Sigmoid colon (tissue), 7 donors: ENCODE measurements at places on chromosomes 4 and X.

DNA sequence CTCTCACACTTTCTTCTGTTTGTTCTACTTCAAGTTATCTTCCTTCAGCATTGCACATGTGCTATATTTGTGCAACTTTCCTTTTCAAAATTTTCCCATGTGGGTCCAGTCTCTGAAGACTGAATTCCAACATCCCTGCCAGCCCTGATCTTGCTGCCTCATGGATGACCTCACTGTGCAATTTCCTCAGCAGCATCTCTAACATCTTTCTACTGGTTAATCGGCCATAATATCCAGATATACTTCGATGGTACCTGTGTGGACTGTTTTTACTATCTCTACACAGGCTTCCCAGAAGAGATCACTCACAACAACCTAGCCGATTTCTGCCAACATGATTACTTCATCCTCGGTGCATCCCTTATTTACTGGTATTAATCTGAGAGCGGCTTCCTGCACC is 41.5 kb downstream of the GPM6A start:
- H3K4me3 ChIP-seq, result no peak overlapping the region
- H3K4me1 ChIP-seq, result no peaks in the 10 kb centered on the region
- DNase-seq, result no peak
- H3K36me3 ChIP-seq, result no peaks in the 10 kb centered on the region

GRCh38 chr4:153523164-153523796 is 57.1 kb downstream of the TMEM131L start:
- H3K27ac ChIP-seq, result peak overlapping the region; percentile 7
- H3K4me1 ChIP-seq, result peaks cover 26% of the 10 kb centered on the region
- DNase-seq, result no peak
- H3K36me3 ChIP-seq, result no peaks in the 10 kb centered on the region
- no peaks in the 10 kb centered on the region for H3K27me3 ChIP-seq
- no peak overlapping the region for H3K4me3 ChIP-seq

DNA sequence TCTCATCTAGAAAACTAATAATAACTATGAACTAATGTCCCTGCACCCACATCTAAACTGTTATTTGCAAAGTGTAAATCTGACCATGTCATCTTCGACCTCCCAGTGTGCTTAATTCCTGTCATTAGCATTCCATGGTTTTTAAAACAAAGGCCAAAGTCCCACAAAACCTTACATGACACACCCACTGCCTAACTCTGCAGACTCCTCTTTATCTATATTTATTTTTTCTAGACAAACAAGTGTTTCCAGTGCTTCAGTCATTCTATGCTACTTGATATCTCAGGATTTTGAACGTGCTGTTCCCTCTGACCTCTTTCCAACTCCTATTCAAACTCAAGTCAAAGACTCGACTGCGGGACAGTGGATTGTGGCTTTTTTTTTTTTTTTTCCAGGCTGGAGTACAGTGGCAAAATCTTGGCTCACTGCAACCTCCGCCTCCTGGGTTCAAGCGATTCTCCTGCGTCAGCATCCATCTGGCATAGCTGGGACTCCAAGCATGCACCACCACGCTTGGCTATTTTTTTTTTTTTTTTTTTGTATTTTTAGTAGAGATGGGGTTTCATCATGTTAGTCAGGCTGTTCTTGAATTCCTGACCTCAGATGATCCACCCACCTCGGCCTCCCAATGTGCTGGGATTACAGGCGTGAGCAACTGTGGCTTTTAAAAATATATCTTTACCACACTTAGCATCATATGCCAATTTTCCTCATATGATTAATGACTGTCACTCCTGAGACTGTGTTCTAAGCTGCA is 1511.0 kb downstream of the ARAP2 start:
- no peaks in the 10 kb centered on the region for H3K4me1 ChIP-seq
- no peak overlapping the region for H3K4me3 ChIP-seq
- no peak for DNase-seq

DNA sequence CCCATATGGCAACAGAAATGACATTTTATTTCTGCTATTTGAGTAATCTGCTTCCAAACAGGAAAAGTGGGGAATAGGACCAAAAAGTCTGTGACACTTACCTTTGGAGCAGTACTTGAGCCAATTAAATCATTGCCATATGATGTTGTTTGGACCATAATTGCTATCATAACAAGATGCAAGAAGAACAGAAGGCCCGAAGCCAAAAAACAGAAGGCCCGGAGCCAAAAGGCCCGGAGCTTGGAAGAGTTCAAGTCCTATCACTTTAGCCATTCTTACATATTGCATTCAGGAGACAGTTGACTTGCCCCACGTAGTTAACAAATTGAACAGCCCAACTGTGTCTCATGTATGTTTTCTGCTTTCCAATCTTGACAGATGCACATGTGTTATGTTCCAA is 285.6 kb downstream of the ARHGAP24 start:
- H3K27me3 ChIP-seq, result no peaks in the 10 kb centered on the region
- no peaks in the 10 kb centered on the region for H3K36me3 ChIP-seq
- no peak overlapping the region for H3K4me3 ChIP-seq
- H3K27ac ChIP-seq, result no peak overlapping the region
- DNase-seq, result no peak
- H3K4me1 ChIP-seq, result peaks cover 5% of the 10 kb centered on the region

DNA sequence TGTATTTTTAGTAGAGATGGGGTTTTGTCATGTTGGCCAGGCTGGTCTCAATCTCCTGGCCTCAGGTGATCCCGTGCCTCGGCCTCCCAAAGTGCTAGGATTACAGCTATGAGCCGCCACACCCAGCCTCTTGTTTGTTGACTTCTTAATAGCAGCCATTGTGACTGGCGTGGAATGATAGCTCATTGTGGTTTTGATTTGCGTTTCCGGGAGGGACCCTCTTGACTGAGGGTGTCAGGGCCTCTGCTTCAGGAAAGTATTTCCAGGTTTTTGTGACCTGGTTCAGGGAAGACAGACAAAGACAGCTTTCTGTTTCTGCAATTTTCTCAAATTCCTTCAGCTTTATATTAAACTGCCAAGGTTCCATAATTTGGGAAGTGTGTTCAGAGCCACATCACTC is 15.1 kb downstream of the CSF2RA start:
- no peak overlapping the region for H3K27ac ChIP-seq
- H3K27me3 ChIP-seq, result no peaks in the 10 kb centered on the region
- no peaks in the 10 kb centered on the region for H3K36me3 ChIP-seq
- H3K4me1 ChIP-seq, result no peaks in the 10 kb centered on the region
- no peak for DNase-seq

DNA sequence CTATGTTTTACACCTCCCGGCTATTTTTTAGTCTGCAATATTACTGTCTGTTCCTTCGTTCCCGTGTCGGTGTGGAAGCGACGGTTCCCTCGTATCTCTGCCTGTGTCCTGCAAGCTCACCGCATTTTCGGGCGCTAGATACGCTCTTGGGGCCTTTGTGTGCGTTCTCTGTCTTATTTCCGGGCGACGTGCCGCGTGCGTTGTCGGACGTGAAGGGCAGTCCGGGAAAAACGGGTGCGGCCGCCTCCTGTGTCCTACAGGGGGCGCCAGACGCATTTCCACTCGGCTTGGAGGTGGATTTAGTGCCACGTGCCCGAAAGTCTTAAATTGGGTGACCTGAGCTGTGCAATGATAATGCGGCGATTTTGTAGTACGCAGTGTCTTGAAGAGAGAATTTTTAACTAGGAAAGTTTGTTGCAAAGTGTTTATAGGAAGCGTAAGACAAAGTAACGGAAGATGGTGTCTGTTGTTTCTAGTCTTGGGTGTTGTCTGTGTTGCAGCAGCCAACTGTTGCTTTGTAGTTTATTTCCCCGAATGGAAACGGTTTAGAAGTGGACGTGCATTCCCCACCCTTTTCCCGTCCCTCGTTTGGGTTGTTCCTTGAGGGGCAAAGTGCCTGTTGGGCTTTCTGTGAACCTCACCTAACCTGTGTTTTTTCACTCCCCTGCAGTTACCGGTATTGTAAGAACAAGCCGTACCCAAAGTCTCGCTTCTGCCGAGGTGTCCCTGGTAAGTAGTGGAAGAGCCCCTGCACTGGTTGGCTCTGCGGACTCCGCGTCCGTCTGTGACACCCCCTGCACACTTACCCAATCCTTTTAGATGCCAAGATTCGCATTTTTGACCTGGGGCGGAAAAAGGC is 720 bp downstream of the RPL10 start:
- no peaks in the 10 kb centered on the region for H3K4me1 ChIP-seq
- peak overlapping the region; percentile 72 for H3K4me3 ChIP-seq
- no peaks in the 10 kb centered on the region for H3K27me3 ChIP-seq
- DNase-seq, result peak; percentile 95
- H3K36me3 ChIP-seq, result peaks cover 14% of the 10 kb centered on the region
- H3K27ac ChIP-seq, result peak overlapping the region; percentile 98

DNA sequence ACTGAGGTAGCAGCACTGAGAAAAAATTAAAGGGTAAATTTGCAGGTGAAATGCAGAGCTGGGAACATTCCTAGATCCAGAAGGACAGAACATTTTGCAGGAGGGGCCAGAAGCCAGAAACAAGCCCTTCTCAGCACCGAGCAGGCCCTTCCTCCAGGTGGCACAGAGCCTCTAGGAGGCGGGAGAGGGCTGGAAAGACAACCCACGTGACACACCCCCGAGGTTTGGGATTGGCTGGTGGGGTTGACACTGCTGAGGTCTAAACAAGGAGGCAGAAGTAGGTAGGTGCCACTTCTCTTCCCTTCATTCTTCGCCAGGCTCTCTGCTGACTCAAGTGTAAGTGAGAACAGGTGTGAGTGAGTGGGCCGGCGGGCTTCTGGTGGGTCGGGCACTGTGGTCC is at the start of gene PAGE4:
Gene PAGE4 (plus strand): TSS at position 288 of the 400 bp plus-strand sequence. CDS start 1,126 bp downstream, outside the sequence.
- no peak within 1 kb of the TSS for H3K4me3 ChIP-seq
- no peak within 1 kb of the TSS for H3K27ac ChIP-seq
- no peak for DNase-seq
- no peaks in the 10 kb centered on the region for H3K27me3 ChIP-seq
- H3K36me3 ChIP-seq, result no peaks in the 10 kb centered on the region

- no peaks in the 10 kb centered on the region for H3K4me1 ChIP-seq
- no peak for DNase-seq
- no peaks in the 10 kb centered on the region for H3K27me3 ChIP-seq
- H3K4me3 ChIP-seq, result no peak overlapping the region
- H3K27ac ChIP-seq, result no peak overlapping the region
Measured at GRCh38 chrX:123807835-123808416, 51.9 kb upstream of the XIAP start.

GRCh38 chrX:154471839-154472684 is 7.0 kb downstream of the LAGE3 start:
- DNase-seq, result no peak
- H3K4me3 ChIP-seq, result no peak overlapping the region
- no peaks in the 10 kb centered on the region for H3K27me3 ChIP-seq

DNA sequence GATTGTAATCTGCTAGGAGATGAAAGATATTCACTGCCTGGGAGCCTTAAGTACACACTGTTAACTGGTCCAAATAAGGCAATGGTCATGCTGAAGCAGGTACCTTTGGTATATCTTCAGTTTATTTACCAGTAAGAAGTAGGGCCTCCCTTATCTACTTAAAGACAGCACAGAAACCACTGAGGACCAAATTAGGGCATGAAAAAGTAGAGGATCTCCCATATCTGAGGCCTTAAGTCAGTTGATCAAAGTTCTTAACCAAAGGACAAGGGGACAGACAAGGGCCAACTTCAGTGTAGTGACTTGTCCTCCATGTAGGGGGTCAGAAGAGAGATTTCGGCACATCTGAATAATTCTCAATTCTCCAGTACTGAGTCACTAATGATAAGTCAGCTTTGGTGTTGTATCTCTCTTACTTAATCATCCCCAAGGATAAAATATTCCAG is 59.1 kb downstream of the AMELX start:
- no peak overlapping the region for H3K4me3 ChIP-seq
- no peaks in the 10 kb centered on the region for H3K4me1 ChIP-seq
- H3K27ac ChIP-seq, result peak overlapping the region; percentile 70
- no peaks in the 10 kb centered on the region for H3K36me3 ChIP-seq
- no peaks in the 10 kb centered on the region for H3K27me3 ChIP-seq
- no peak for DNase-seq

DNA sequence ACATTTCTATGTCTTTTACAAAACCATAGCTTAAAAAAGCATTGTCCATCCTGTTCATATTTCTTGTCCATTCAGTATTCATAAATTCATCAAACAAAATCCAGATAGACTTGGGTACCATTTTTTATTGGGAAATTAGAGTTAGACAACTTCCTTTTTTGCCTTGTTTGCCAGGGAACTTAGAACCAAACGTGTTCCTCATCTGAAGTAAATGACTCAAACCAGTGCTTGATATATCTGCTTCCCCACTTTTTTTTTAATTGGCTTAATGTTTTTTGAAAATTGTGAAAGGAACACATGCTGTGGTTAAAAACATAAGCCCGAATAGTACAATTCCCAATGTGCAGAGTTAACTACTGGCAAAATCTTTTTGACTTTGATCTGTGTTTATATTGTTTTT is 44.2 kb downstream of the DLG3 start:
- H3K4me1 ChIP-seq, result no peaks in the 10 kb centered on the region
- no peak overlapping the region for H3K4me3 ChIP-seq
- no peaks in the 10 kb centered on the region for H3K36me3 ChIP-seq
- no peak for DNase-seq

DNA sequence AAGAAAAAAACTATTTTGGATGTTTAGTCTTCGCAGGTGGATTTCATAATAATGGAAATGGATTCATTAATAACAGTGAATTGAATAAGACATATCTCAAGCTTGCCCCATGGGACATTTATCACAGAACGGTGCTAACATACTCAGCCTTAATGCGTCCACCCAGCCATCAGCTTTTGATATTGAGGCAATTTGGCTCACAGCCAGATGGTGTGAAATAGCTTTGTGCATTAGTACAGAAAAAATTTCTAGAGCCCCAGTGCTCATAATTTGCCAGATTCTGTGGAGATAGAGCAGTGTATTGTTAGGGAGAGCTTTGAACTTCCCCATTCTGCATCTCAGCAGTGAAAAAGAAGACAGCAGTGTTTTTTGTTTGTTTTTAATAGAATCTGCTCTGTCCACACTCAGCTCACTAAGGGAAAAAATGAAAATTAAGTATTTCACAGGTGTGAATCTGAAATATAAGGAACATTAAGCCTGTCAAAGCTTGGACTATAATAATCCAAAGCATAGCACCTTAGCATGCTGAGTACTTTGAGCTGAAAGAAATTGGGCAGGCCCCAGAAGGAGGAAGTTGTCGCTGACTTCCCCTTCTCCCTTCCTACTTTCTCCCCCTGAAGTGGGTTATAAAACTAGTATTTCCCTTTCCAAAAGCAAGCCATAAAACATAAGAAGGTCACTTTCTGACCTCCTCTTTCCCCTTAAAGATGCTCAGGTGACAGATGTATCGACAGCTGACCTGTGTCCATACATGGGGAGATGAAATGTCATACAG is 295.8 kb downstream of the MAGEB5 start:
- no peak overlapping the region for H3K27ac ChIP-seq
- DNase-seq, result no peak
- no peaks in the 10 kb centered on the region for H3K27me3 ChIP-seq
- no peaks in the 10 kb centered on the region for H3K36me3 ChIP-seq

GRCh38 chrX:48531358-48531959 is 8.1 kb upstream of the TBC1D25 start:
- DNase-seq, result peak; percentile 34
- H3K4me1 ChIP-seq, result no peaks in the 10 kb centered on the region
- no peak overlapping the region for H3K4me3 ChIP-seq
- no peak overlapping the region for H3K27ac ChIP-seq
